ENCODE measurements at places on chromosomes 6 and 20.

DNA sequence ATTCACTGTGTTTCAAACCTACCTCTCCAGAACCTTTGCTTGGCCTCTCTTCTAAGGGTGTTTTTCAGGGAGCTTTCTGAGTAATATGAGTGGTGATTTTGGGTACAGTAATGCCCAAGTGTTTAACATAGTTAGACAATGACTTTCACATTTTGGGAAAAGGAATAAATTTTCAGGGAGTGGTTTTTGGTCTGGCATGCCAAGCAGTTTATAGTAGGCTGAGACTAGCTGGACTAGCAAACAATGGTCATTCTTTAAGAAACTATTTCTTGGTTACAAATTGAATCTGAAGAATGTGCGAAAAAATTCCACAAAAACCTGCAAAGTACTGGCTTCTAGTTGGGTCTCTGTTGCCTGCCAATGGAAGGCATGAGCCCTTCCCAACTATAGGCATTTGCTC, 15.4 kb downstream of the FNDC1 start:
- no peak for DNase-seq

- DNase-seq, result no peak
These were observed 54.5 kb downstream of the IPCEF1 start for GRCh38 chr6:154301839-154302752.

- DNase-seq, result no peak
These were observed 31.3 kb downstream of the KCNK15 start for GRCh38 chr20:44776980-44777379.

DNA sequence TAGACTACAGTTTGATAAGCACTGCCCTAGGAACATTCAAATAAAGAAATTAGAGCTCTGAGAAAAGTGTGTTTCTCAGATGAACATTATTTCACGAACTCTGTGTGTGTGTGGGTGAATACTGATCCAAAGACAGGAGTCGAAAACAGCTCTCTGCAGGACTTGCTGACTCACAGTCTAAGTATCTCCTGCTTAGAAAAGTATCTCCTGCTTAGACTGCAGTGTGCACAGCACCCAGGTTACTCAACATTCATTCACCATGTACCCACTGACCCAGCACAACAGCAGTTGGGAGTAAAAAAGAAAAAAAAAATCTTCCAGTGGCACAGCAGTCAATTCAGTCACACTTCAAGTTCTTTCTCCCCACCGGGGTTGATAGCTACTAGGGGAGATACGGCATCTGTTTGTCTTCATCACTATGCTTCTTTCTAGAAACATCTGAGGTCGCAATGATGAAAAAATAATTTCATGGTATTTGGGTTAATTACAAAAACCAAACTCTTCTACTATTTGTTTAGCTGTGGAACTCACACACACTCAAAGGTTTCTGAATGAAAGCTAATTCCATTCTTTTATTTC, 48.0 kb downstream of the GCLC start:
- no peak for DNase-seq

- no peak for DNase-seq
These were observed 233.6 kb downstream of the PRKN start for GRCh38 chr6:162493917-162494316.

GRCh38 chr6:52535711-52536423, 41.0 kb downstream of the TRAM2 start:
- no peak for DNase-seq

- DNase-seq, result no peak
These were observed 61.3 kb downstream of the ANKRD6 start for GRCh38 chr6:89494131-89494793.

GRCh38 chr20:61129311-61129710, 122.8 kb upstream of the CDH4 start:
- DNase-seq, result no peak

DNA sequence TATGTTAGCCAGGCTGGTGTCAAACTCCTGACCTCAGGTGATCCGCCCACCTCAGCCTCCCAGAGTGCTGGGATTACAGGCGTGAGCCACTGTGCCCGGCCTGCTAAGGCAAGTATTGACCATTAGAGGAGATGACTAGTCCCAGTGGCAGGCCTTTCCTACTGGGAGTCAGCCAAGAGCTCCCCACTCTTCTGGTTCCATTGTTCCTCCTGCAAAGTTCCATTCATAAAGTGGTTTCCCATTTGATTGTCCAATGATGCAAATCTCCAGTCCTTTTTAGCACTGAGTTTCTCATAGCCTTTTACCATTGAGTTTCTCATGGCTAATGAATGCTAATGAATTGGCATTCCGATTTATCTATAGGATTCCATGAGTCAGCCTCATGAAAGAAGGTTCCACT, 148.3 kb upstream of the ESR1 start:
- DNase-seq, result no peak

- DNase-seq, result no peak
These were observed 46.7 kb downstream of the DOP1A start for GRCh38 chr6:83114164-83114563.

All from stimulated activated CD4-positive, alpha-beta T cell treated with anti-CD3 and anti-CD28 coated beads, TNF-alpha, amount 100 ng/mL, for 1 hour (primary cell).